Glomerular endothelial cell (primary cell): ENCODE measurements at places on chromosomes 11 and 22.

DNA sequence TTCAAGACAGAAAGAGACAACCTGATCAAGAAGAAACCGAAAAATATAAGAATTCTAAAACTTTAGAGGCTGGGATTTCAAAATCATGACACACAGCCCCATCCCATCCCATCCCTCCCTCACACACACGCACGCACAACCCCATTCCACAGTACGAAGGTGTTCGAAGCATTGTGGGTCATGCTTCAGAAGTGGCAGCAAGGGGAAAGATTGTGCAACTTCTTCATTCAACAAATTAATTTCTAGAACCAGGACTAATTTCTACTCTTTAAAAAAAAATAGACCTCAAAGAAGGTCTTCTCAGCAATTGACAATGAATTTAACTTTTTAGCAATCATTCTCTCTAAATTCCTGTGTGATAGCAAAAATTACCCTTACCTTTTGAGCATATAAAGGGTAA is 867 bp downstream of the SPA17 start:
- DNase-seq = no peak

- DNase-seq = no peak
These were observed 49.3 kb upstream of the SYT13 start for GRCh38 chr11:45335434-45335833.

GRCh38 chr22:21078916-21079315 is 33.2 kb downstream of the LRRC74B start:
- DNase-seq = no peak

- no peak for DNase-seq
These were observed 24.4 kb upstream of the FSHB start for GRCh38 chr11:30206249-30206996.

- no peak for DNase-seq
These were observed 266.7 kb downstream of the FAM76B start for GRCh38 chr11:95522874-95523273.

GRCh38 chr22:47619631-47620030 is 857.2 kb downstream of the TBC1D22A start:
- DNase-seq = no peak

- no peak for DNase-seq
These were observed 85.6 kb downstream of the CTTN start for GRCh38 chr11:70483917-70484316.

DNA sequence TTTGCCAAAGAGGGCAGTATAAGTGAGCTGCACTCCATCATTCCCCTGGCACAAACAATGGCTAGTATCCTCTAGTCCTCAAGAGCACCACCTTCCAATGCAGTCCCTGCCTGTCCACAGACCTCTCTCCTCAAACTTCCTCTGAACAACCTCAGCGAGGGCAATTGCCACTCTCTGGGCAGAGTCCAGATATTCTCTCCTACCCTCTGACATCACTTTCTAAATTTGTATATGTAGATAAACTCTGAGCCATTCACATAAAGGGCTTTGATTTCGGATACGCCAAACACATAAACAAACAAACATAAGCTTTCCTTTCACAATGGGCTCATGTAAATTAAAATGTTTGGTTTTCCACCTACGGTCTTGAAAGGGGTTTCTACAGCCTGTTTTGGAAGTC is 3.0 kb upstream of the SLC43A3 start:
- DNase-seq = no peak

GRCh38 chr11:6545917-6546605 is 49.0 kb downstream of the DNHD1 start:
- DNase-seq = no peak

DNA sequence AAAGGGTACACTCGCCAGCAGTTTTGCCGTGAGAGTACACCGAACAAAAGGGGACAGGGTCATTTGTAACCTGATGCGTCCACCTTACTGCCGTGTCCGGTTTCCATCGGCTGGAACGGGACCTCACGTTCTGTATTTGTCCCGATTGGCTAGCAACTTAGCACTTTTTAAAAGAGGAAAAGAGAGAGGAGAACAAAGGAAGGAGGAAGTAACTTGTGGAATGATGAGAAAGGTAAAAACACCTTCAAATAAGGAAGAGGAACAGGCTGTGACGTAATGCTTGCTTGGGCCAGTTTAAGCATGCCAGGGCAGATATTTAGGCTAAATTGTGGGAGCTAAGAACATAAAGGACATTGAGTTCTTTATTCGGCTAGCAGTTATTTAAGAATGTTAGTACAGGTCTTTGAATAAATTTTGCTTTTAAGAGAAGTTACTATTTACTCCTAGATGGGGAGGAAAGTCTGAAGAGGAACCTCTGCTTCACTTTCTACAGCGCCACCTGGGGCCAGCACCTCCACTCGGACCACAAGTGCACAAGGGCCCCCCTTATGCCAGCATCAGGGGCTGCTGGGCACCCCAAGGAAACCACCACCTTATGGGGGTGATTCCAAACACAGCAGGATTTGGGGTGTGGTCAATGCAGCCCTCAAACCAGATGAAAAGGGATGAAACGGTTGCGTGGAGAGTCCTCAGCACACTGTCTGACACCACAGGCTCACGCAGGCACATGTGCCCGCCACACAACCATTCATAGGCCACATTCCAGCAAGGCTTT is 5.8 kb downstream of the ARSA start:
- DNase-seq = no peak

- no peak for DNase-seq
These were observed 137.5 kb upstream of the SYT13 start for GRCh38 chr11:45423475-45424120.

- DNase-seq = no peak
These were observed 60.0 kb downstream of the OR10A6 start for GRCh38 chr11:7871056-7871455.

- no peak for DNase-seq
These were observed 37.9 kb downstream of the AMOTL1 start for GRCh38 chr11:94806014-94806413.

GRCh38 chr11:78061921-78062311 is 1.7 kb upstream of the THRSP start:
- DNase-seq = no peak

DNA sequence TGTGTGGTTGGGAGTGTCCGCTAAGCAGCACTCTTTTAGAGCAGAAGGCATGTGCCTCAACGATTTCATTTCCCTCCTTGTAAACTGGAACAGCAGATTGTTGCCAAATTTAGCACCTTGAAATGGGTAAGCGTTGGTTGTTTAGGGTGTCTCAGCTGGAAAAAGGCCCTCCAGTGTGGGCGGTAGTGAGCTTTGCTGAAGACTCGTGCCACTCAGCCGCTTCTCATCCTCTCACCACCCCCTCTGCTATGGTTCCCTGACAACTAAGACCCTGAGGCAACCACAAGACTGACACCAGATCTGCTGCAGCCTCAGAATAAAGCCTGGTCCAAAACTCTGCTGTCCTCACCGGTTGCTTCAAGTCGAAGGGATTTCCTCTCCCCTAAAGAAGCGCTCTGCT is 9.9 kb upstream of the FERMT3 start:
- DNase-seq = no peak
